ENCODE measurements at places on chromosomes 3 and 15.

DNA sequence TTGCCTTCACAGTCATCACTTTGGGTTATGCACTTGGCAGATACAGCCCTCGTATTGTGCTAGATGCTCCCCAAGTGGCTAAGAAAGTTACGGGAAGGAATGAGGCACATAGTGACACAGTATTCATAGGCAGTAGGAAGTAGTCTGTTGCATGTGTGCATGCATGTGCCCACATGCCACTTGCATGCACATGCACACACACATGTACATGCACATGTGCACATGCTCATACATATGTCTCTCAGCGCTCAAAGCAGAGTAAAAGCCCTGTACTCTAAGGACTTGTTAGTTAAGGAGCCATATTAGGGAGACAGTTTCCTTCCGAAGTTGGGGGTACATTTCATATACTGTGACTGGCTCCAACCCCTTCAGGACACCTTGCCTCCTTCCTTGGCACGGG, 128.9 kb downstream of the CHCHD6 start:
- no peak for DNase-seq

GRCh38 chr15:47786371-47786770, 69.1 kb downstream of the SEMA6D start:
- no peak for DNase-seq

DNA sequence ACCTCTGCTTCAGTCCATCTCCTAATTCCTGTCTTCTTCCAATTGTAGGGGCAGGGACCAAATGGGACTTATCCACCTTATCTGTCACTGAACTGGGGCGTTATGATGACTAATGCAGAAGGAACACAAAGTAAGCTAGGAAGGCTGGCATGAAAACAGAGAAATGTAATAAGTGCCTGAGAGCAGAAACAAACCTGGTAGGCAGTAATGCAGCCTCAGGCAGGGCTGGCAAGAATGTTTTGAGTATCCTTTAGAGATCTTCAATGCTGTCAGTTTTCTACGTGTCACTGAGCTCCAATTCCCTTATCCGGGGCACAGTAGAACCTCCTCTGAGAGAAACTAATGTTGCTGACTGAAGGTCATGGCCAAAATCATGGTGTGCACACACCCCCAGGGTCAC, 246.2 kb upstream of the TBL1XR1 start:
- DNase-seq: no peak

DNA sequence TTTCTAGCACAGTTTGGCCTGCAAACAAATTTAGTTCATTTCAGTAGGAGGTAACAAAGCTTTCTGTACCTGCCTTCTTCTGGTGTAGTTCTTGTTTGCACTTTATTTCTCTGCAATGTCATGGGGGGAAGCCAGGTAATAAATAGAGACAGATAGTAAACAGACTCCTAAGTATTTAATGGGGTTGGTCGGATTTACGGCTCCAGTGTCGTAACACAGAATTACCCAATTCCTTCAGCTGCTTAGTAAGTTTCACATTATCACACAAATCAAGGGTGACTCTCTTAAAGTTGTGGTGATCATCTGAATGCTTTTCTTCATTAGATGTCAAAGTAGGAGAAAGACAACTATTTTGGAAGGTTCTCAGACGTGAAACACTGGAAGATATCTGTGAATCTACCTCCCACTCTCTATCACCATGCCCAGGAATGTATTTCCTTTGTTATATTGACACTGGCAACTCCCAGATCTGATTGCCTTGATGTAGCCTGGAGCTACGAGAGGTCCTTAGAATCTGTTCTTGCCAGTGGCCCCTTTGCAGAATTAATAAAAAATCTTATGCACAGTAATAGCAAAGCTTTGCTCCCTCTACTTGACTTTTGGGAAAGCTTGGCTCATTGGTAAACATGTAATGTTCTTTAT, 25.0 kb upstream of the TMC3 start:
- no peak for DNase-seq

DNA sequence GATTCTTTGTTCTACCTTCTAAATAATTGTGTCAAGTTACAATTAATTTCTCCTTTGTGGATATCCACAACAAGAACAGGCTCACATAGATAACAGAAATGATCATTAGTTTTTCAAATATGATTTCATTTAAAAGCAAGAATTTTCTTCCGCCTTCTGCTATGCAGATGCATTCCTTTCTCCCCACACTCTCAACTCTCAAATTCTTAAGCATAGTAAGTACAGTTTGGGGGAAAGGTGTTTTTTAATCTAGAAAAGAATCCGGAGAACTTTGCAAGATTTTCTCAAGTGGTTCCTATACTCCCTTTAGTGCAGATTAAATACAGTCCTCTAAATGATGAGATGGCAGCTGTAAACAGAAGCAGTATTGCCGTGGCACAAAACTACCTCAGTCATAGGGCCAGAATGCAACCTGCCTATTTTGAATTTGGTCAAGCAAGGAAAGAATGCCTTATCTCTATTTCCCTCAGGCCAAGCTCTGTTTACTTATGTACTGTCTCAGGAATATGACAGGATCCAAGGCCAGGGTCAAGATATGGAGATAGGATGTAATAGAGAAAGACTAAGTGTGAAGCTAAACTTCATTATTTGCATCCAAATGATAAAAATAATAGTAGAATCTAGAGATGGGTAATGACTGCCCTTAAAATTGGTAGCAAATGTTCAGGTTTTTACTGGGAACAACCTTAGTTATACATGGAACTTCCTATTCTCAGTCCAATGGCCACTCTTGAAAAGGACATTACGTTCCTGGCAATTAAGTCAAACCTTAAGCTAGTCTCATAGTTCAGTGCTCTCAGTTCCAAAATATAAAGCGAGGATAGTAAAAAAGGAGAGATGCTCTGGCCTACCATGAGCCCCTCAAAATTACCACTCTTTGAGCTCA, 77.3 kb upstream of the PHLDB2 start:
- no peak for DNase-seq

DNA sequence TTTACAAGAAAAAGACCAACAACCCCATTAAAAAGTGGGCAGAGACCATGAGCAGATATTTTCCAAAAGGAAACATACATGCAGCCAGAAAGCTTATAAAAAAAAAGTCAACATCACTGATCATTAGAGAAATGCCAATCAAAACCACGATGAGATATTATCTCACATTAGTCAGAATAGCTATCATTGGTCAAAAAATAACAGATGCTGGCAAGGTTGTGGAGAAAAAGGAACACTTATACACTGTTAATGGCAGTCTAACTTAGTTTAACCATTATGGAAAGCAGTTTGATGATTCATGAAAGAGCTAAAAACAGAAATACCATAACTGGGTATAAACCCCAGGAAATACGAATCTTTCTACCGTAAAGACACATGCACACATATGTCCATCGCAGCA, 76.3 kb downstream of the SUCNR1 start:
- DNase-seq: no peak

- DNase-seq: no peak
These were observed 80.4 kb downstream of the CEP152 start for GRCh38 chr15:48730506-48730905.

GRCh38 chr3:147652651-147653366, 243.6 kb downstream of the ZIC1 start:
- no peak for DNase-seq

DNA sequence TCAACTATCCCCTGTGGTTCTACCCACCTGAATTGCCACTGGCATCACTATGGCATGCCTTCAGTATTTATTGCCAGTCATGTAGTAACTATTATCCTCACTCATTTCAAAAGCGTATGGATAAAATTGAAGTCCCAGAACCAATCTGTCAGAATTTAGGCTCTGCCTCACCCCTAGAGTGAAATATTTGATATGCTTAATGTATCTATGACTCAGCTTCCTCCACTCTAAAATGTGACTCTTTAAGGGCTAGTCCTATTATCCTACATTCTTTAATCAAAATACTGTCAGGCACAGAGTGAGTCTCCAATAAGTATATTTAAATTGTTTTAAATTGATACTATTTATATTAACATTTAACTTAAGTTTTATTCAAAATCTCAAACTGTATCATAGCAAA, 27.6 kb downstream of the ARPP21 start:
- no peak for DNase-seq

GRCh38 chr3:122665226-122665786, 15.3 kb upstream of the PARP14 start:
- no peak for DNase-seq

DNA sequence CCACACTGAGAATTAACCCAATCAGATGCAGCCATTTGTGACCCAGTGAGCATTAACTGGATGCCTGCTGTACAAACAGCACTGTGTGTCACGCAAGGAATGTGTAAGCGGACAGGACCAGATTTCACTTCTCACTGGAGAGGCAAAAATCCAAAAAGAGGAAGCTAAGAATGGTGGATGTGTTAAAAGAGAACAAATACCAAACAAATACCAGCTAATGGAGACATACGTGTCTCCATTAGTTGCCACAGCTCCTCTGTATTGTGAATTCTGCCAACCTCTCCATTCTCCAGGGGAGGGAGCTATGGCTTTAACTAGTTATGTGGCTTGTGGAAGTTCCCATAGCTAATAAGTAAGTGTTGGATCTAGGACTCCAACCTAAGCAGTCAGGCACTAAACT, 2.6 kb downstream of the LTF start:
- DNase-seq: no peak

DNA sequence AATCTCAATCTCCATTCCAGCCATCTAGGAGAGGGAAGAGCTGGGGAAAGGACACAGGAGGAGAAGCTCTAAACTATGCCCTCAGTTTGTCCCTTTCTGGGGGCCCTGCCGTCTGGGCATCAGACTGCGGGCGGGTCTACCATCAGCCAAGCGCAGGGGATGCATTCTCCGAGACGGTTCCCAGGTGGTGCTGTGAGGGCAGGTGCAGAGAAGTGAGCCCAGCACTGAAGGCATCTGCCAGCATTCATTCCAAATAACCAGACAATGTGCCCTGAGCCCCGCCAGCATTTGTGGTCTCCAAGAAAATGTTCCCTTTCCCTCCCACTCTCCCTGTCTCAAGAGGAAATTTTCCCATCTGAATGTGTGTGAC, 265.7 kb downstream of the XXYLT1 start:
- DNase-seq: no peak

DNA sequence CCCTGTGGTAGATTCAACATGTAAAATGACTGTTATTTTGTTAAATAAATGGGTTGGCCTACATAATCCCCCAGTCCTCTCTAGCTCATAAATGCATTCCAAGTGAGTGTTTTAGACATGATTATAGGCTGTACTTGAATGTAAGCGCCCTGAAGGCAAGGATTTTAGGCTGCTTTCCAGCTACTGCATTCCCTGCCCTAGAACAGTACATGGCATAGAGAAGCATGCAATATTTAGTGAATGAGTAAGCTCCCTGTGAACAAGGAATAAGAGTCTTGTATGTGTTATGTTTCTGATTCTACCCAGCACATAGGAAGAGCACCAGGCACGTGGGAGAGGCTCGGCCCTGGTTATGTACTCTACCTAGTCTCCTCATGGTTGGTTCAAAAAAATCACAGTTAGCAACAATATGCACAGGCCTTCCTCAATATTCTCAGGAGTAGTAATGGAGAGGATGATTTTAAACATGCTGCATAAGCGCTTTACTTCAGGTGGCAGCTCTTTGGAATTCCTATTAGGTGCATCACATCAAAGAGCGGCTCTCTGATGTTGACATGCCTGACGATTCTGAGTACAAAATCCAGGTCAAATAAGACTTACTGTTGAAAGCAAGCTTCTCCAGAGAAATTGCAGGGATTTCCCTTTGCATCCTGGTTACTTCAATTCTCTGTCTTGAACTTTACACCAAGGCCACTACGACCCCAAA, 456.6 kb downstream of the MAGI1 start:
- DNase-seq: no peak

- DNase-seq: no peak
These were observed 61.8 kb downstream of the NEO1 start for GRCh38 chr15:73114064-73114463.

- DNase-seq: no peak
These were observed 251.7 kb upstream of the TBL1XR1 start for GRCh38 chr3:177448987-177449359.

GRCh38 chr3:194296454-194297263, 54.5 kb downstream of the CPN2 start:
- no peak for DNase-seq

DNA sequence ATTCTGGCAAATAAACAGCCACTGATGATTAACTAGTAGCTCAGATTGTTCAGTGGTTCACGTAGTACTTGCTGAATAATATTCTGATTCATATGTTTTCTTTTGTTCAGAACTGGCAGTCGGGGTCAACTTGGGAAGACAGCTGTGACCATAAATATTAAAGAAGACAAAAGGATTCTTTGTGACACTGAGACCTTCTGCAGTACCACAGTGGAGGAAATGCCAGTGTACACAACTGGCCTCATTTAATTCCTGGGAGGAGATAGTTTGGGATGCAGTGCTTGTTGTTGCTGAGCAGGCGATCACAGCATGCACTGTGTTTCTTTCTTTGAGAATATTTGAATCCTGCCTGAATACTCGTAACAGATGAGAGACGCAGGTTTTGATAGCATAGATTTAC, 26.7 kb upstream of the MCF2L2 start:
- no peak for DNase-seq

DNA sequence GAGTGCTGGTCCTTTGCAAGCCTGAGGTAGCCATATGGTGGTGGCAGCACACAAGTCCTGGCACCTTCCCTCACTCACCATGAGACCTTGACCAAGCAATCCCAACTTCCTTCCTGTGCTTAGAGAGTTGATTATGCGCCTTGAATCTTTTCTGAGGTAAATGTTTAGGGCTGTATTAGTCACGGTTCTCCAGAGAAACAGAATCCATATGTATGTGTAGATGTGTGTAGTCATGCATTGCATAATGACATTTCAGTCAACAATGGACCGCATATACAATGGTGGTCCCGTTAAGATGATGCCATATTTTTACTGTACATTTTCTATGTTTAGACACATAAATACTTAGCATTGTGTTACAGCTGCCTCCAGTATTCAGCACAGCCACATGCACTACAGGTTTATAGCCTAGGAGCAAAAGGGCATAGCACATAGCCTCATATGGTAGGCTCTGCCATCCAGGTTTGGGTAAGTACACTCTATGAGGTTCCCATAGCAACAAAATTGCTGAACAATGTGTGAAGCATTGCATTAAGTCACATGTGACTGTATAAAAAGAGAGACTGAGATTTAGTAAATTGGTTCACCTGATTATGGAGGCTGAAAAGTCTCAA, 20.2 kb upstream of the NUP210 start:
- no peak for DNase-seq

- no peak for DNase-seq
These were observed 59.0 kb upstream of the MINAR1 start for GRCh38 chr15:79373113-79373512.

DNA sequence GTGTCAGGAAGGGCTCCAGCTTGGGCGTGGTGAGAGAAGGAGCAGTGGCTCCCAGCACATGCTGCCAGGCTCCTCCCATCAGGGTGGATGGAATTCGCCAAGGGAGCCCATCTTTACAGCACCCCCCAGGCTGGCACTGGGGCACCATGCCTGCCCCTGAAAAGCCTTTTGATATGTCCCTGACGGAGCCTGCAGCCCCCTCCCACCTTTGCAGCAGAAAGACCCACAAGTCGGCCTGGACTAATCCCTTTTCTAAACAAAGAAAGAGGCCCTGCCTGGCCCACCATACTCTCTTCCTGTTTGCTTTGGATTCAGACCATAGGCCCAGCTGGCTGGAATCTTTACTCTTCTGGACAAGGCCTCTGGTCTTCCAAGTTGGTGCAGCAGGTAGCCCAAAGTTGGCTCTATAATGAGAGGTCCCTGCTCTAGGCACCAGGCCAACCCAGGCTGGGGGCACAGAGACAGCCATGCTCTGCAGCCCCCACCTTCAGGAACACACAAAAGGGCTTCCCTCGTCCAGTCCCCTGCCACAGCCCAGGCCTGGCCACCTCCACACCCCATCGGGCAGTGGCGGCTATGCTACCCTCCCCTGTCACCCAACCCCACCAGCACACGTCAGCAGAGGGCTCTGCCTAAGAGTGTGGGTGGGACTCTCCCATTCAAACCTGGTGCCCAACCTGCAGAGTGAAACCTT, 5.4 kb downstream of the ANPEP start:
- no peak for DNase-seq

Data from stimulated activated CD4-positive, alpha-beta T cell treated with anti-CD3 and anti-CD28 coated beads, Interleukin-1b, Interleukin-23, amount 100 ng/mL, for 4 hours (primary cell).